MV-4-11 (cell line): ENCODE measurements at places on chromosomes 3 and 15.

DNA sequence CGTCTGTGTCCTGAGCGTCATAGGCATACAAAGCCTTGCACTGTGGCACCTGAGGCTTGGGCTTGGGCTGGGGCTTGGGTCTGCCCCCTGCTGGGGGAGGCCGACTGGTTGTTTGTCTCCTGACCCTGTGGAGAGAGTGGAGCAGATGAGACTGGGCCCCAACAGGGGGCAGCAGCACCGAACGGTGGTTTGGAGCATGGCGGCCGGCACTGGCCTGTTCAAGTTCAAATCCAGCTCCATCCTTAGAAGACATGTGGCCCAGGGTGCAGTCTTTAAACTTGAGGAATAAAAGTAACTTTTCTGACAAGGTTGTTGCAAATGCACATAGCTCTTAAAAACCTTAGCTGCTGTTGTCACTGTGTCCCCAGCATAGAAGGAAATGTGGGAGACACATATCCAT, 33.3 kb downstream of the CCNB2 start:
- DNase-seq: peak; percentile 53

- peak; percentile 56 for DNase-seq
Measured at GRCh38 chr3:72538070-72538745, 310.0 kb downstream of the SHQ1 start.

DNA sequence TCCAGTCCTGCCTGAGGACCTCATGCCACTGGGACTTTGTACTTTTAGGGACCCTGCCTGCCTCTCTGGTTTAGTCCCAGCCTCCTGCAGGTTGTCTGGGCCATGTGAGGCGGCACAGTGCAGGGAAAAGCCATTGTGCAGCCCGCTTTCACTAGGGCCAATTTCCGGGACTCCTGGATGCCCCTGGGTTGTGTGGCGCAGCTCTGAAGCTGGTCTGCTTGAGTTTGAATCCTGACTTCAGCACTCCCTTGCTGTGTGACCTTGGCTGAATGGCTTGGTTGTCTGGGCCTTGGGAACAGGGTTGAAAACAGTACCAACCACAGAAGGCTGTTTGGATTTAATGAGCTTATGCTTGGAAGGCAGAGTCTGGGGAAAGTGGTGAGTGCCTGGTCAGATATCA, 8.3 kb downstream of the TEX264 start:
- DNase-seq: no peak

DNA sequence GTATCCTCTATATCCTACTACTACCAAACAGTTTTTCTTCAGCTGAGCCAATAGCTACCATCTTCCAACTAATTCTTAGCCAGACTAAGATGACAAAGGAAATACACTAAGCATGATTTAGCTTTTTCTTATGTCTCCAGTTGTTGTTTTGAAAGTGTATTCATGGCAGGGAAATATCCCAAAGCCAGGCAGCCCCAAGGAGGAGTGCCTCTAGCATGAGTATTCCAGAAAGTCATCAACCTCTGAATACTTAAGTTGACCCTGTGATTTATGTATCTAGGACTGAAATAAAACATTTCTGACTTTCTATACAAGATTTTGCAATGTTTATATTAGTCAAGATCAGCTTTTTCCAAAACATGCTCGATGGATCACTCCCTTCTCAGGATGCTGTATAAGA, 449.1 kb downstream of the IL5RA start:
- DNase-seq: no peak

GRCh38 chr3:16028604-16029003, 145.9 kb upstream of the GALNT15 start:
- DNase-seq: no peak

DNA sequence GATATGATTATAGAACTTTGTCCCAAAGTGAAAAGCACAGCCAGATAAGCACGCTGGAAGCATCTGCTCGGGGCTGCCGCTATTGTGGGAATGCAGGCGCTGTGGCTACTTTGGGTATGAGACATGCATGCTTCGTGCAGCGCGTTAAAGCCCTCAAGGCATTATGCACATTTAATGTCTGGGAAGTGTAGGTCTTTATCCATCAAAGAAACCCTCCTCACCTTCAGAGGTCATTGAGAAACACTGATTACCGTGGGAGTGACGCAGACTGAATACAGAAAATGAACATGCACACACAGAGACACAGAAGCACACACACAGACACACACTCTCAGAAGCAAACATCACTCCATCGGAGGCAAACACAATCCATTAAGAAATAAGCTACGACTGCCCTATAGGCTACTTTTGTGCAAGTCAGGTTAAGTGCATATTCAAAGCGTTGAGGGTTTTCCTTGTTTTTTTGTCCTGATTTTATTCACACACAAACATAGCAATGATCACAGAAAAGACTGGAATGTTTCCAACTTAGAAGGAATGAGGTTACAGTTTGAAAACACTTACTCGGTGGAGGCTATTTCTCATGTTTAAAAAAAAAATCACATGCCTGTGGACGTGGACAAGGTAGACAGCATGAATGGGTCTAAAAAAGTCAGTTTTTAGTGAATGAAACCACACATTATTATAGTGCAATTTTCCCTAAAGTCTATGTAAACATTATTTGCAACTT, 68.5 kb downstream of the PLCH1 start:
- no peak for DNase-seq

- no peak for DNase-seq
Measured at GRCh38 chr15:69486481-69487110, 34.0 kb downstream of the RPLP1 start.

DNA sequence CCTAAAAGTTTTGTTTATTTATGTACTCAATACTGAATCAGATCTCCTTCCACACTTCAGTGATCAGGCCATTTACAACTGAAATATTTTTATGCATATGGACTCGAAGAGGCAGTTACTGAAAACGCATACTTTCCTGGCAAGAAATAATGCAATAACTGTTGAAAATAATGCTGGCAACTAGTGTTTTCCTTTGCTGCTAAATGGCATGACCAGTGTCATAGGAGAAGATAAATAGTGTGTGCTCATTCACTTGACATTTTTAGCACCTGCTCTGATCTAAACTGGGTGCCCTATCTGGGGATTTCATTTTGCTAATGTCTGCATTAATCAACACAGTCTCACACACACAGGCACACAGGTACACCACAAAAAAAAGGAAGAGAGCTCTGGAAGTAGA, 695.2 kb downstream of the TUSC7 start:
- DNase-seq: no peak

GRCh38 chr3:169029674-169030285, 633.7 kb downstream of the MECOM start:
- DNase-seq: no peak

DNA sequence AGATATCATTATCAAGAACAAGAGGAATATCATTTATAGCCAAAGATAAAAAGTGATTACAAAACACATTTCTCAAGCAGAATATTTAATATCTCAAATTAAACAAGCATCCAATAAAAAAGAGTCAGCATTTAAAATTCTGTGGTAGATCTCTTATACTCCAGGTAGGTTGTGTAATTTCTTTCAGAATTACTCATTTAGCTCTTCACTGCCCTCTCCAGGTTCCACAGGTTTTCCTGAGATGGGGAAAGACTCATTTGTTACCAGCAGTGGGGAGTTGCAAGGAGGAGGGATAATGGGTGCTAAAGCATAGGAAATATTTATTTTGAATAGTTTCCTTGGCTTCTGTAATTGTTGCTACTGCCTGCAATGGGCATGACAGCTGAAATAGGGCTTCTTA, 83.1 kb upstream of the RASGRP1 start:
- no peak for DNase-seq

DNA sequence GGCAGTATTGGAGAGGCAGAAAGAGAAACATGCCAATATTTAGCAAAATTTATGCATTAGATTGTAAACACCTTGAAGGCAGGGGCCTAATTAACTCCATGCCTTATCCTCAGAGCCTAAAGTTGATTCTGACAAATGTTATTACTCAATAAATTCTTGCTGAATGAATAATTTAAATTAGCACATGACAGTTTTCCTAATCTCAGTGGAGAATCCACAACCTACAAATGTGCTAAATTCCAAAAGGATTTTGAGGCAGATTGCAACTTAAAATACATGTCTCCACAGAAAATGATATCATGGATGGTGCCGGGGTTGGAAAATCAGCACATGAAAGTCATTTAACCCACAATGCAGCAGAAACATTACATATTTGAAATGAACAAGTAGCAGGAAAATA, 41.1 kb upstream of the NANOGP8 start:
- no peak for DNase-seq

DNA sequence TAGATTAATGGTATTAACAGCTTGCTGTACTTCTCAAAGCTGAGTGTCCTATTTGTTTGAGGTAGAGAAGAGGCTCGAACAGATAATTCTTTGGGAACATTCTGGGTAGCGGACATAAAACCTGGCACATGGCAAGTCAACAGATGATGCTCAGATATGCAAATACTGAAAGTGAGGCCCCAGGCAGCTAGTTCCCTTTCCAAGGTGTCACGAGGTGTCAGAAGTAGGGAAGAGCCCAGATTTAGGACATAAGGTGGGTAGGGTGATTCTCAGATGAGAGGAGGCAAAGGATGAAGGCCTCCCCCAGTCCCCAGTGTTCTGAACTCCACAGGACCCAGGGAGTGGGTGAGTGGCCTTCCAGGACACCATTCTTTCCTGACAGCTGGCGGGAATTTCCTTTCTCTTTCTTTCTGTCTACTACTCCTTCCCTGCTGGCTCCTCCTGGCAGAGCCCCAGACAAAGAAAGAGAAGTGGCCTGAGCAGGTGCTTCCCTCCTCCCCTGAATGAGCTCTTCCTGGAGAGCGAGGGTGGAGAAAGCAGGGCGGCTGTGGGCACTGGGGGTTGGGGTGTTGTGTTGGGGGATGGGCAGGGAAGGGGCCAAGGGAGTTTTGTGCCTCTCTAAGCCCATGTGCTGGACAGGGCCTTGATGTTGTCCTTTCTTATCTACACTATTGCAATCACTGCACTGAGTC, 87.5 kb downstream of the CORO2B start:
- no peak for DNase-seq

- no peak for DNase-seq
Measured at GRCh38 chr3:57314204-57314603, 21.7 kb upstream of the ASB14 start.

GRCh38 chr3:4207672-4208071, 95.5 kb upstream of the SETMAR start:
- DNase-seq: peak; percentile 60

DNA sequence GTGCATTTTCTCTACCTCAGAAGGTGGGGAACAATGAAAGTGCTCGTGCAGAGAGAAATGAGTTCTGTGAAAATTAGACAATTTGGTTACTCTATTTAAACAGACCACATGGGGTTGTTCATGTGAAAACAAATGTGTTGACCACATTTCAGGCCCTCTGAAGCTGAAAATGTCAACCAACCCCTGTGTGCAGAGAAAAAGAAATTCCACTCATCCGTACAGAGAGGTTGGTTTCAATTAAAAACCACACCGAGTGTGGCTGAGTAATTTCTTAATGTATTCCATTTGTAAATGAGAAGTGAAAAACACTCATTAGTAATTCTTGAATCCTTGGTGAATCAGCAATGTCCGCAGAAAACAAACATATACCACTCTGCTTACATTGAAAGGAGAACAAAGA, 46.9 kb upstream of the SLC7A14 start:
- DNase-seq: peak; percentile 14
